ENCODE measurements at places on chromosomes 1 and 21.

GRCh38 chr1:108117945-108118902, 81.9 kb downstream of the SLC25A24 start:
- DNase-seq, result peak; percentile 0

DNA sequence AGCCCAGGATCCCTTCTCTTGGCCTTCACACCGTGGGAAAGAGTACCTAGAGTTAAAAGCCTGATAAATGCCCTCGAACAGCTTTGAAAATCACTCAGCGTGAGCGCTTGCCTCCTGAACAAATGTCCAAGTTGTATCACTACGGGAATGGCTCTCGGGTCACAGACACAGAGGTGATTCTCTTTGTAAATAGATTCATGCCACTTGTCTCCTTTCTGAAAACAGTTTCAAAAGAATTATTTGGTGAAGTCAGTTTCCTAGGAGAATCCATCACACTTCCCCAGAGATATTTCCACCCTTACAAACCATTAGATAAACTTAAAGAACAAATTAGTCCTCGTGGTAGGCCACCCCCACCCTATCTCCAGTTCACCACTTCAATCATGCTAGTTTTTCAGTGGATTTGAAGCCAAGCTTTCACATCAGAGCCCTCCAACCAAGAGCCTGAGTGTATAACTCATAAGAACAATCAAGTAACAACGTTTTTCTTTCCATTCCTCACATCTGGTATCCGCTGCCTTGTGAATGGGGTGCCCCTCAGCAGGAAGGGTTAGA, 132.9 kb downstream of the SLC30A10 start:
- DNase-seq, result no peak

GRCh38 chr1:107464827-107465226, 324.0 kb downstream of the NTNG1 start:
- no peak for DNase-seq

GRCh38 chr1:185229981-185230380, 73.0 kb downstream of the SWT1 start:
- DNase-seq, result no peak

- DNase-seq, result no peak
Observed at GRCh38 chr1:30701258-30701633, 22.1 kb downstream of the MATN1 start.

DNA sequence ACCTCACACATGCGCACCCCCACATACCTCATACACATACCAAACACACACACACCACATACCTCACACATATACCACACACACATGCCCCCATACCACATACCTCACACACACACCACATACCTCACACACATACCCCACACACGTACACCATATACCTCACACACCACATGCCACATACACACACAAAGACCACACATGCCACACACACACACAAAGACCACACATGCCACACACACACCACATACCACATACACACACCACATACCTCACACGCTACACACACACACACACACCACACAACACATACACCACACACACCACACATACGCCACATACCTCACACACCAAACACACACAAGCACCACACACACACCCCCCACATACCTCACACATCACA, 30.0 kb downstream of the HIVEP3 start:
- no peak for DNase-seq

- DNase-seq, result no peak
Observed at GRCh38 chr1:91764471-91765115, 121.4 kb downstream of the TGFBR3 start.

- DNase-seq, result no peak
Observed at GRCh38 chr1:221022331-221022730, 143.1 kb downstream of the HLX start.

DNA sequence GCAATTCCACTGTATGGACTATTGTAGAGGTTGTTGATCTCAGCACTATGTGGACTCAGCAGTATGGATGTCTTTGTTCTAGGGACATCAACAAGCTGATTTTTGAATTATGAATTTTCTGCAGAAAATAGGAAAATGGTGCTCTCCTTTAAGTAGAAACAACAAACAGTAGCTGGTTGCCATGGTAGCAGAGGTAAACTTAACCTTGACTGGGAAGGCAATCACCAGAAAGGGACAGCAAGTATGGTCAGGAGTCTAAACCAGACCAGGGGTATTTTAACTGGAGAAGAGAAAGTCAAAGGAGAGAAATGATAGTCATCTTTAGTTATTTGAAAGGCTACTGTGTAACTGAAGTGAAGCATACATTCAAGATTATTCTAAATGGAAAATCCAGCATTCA, 22.3 kb downstream of the WLS start:
- no peak for DNase-seq

GRCh38 chr1:7754234-7754633, 16.9 kb upstream of the VAMP3 start:
- no peak for DNase-seq

GRCh38 chr1:182589931-182590330, 875 bp upstream of the RNASEL start:
- DNase-seq, result no peak

DNA sequence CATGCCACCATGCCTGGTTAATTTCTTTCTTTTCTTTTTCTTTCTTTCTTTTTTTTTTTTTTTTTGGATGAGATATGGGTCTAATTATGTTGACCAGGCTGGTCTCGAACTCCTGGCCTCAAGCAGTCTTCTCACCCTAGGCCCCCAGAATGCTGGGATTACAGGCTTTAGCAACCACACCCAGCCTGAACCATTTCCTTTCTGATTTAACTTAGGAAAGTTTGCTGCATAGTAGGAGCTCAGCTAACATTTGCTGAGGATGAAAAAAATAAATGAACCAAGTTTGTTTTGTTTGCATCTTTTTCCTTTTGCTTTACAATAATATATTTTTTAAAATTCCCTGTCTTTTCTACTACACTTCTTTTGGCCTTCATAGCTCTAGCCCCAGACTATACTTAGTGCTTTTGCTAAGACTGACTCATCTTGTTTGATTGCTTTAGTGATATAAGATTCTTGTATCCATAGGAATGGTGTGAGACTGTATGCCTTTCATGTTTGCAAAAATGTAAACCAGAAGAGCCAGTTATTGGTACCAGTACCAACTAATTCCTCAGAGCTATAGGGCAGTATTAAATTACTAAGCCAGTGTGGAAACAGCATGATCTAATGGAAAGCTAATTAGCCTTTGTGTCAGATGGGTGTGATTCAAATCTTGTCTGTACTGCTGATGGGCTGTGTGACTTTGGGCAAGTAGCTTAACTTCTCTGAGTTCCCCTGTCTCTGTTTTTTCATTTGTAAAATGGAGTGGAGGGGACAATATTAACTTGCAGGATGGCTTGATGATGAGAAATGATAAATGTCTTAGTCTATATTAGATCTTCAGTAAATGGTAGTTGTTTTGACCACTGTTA, 66.9 kb downstream of the NFIA start:
- no peak for DNase-seq

Measured in NCI-H1436 treated with DMSO at 0.1 percent for 48 hours (cell line).